Suppressor macrophage treated with lipopolysaccharide for 4 hours (primary cell): ENCODE measurements at places on chromosomes 1 and 21.

GRCh38 chr1:11400567-11400966 is 78.4 kb upstream of the DISP3 start:
- DNase-seq = no peak

DNA sequence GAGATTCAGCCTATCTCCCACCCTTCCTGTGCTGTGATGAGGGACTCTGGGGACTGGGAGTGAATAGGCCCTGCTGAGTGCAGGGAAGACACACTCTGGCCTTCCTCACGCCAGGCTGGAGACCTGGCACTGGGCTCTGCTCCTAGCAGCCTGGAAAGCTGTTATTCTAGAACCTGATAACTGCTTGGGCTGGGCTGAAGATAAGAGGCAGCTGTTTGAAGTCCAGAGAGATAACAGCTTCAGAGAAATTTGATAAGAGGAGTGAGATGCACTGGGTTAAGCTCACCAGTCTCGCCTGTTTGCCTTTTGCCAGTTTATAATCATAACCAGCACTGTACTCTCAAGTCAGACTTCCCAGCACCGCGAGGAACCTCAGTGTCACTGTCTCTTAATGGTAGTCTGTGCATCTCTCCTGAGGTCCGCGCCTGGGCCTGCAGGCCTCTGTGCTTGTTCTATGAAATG is 46.6 kb upstream of the GPR37L1 start:
- DNase-seq = no peak

GRCh38 chr21:33025489-33026442 is at the start of gene OLIG2:
OLIG2 (plus strand) TSS chr21:33025935; CDS start chr21:33026863, 928 bp downstream.
- no peak for DNase-seq

DNA sequence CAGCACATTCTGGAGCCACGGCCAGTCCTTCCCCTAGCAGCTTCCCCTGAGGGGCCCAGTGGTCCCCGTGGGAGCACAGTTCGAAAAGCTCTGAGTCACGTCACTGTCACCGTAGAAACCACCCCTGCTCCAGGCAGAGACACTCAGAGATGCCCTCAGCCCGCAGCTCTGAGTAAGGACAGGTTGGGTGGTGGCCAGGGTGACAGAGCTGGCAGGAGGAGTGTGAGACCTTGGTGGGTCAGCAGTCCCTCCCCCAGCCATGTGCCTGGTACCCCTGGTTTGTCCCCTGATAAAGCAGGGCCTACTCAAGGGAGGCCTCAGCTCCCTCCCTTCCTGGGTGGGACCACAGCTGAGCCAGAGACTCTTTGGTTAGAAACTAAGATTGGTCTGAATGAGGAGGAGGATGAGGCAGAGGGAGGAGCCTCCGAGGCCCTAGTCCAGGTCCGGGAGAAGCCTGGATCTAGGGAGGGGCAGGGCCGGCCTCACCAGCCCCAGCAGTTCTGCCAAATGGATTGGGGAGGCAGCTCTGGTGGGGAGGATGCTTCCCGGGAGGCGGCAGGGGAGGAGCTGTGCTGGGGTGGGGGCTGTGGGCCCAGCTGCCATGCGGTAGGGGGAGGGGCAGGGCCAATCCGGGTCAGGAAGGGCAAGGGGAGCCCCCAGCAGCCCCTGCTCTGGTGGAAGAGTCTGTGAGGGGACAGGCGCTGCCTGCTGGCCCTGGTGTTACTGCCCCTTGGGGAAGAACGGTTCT is 55.2 kb downstream of the SLC9A1 start:
- DNase-seq = peak; percentile 76

GRCh38 chr1:15957221-15958095 is 18.4 kb downstream of the ZBTB17 start:
- DNase-seq = no peak

DNA sequence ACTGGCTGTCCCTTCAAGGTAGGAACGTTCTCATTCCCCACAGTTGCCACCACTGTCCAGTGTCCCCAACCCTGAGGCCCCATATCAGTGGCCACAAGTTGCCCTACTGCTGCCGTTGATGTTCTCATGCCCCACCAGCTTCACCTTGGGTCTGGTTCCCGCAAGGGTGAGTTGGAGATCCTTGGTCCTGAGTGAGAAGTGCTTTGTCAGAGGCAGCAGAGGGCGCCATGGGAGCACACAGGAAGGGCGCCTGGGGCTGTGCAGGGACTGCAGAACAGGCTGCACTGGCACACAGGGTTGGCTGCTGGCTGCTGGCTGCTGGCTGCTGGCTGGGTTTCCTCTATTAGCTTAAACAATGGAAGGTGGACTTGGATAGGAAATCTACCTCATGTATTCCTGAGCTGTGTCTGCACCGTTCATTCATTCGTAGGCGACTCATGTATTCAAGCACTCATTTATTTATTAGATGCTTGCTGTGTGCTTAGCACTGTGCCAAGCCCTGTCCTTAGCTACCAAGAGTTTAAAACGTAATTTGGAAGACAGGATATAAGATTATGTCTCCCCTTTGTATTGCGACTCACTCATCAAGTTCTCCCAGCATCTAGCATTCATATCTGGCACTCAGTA is 2.1 kb upstream of the S100A9 start:
- DNase-seq = peak; percentile 89

- peak; percentile 28 for DNase-seq
Observed at GRCh38 chr1:158654571-158654970, 31.9 kb downstream of the SPTA1 start.

DNA sequence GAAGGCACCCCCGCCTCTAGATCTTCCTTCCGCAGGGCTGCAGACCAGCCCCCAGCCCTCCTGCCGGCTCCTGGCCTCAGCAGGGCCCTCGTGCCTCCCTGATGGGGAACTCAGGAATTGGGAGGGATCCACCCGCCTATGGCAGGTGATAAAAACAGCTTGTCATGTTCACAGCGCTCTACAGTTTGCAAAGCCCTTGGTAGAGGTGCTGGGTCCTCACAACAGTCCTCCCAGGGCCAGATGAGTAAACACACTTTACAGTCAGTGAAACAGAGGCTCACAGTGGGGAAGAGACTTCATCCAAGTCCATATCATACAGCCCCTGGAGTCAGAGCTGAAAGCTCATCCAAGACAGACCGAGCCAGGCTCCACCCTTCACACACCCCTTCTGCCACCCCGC is 97.0 kb upstream of the IFFO2 start:
- DNase-seq = no peak

DNA sequence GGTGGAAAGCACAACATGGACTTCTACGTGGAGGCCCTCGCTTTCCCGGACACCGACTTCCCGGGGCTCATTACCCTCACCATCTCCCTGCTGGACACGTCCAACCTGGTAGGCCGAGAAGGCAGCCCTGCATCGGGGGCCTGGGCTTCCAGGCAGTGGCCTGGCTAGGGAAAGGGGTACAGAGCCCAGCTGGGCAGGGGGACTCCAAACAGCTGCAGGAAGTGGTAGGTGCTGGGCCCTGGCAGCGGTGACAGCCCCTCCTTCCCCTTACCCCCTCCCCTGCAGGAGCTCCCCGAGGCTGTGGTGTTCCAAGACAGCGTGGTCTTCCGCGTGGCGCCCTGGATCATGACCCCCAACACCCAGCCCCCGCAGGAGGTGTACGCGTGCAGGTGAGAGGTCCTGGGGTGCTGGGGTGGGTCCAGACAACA is 30.0 kb upstream of the PADI6 start:
- DNase-seq = no peak
